H1 (cell line): ENCODE measurements at places on chromosomes 3 and 15.

DNA sequence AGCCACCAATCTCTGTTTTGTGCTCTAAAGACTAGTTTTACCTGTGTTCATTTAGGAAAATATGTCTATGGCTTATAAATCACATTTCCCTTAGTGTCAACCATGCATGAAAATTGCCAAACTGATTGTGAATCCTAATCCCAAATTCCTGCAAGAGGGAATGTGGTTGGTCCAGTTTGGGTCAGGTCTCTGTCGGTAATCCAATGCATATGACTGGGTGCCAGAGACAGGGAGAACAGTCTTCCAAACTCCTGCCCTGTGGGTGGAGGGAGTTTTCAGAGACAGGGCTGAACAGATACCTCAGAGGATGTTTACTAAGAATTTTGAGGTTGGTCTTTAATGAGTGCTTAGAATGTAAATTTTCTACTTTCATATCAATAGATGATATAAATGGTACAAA, 300.5 kb upstream of the ARL6 start:
- DNase-seq = no peak

- DNase-seq = no peak
Measured at GRCh38 chr15:90074916-90075315, 27.4 kb downstream of the IDH2 start.

- no peak for DNase-seq
Measured at GRCh38 chr3:62954580-62954979, 79.4 kb upstream of the CADPS start.

DNA sequence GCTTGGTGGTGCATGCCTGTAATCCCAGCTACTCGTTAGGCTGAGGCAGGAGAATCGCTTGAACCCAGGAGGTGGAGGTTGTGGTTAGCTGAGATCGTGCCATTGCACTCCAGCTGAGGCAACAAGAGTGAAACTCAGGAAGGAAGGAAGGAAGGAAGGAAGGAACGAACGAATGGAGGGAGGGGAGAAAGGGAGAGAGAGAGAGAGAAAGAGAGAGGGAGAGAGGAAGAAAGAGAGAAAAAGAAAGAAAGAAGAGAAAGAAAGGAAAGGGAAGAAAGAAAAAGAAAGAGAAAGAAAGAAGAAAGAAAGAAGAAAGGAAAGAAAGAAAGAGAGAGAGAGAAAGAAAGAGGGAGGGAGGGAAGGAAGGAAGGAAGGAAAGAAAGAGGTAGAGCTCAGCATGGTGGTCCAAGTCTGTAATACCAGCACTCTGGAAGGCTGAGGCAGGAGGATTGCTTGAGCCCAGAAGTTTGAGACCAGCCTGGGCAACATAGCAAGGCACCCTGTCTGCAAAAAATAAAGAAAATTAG, 81.9 kb downstream of the P2RY1 start:
- no peak for DNase-seq

DNA sequence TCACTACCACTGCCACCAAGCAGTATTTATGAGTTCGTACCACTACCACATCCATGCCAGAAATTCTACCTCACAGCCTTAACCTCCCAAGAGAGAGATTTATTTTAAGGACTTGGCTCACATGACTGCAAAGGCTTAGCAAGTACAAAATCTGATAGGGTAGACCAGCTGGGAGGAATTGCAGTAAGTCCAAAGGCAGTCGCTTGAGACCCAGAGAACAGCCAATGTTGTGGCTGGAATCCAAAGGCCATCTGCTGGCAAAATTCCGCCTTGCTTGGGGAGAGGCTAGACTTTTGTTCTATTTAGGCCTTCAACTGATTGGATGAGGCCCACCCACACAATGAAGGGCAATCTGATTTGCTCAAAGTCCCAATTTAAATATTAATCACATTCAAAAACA, 101.4 kb upstream of the STT3B start:
- DNase-seq = no peak

DNA sequence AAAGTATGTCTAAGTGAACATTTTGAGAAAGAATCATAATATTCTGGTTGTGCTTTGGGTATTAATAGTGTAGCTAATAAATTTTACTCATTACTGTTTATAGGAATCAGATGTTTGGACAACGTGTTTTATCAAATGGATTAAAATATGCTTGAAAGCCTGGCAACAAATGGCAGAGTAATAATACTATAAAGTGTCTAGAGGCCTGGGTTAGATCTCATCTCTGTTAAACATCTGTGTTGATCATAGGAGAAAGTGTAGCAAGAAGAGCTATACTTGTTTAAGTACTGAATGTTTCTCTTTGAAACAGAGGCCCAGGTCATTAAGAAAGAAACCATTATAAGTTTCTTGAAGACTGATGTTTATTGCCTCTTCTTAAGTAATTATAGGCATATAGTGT, 30.5 kb downstream of the VPS8 start:
- DNase-seq = no peak

- no peak for DNase-seq
Measured at GRCh38 chr3:57383406-57383805, 90.9 kb upstream of the ASB14 start.

DNA sequence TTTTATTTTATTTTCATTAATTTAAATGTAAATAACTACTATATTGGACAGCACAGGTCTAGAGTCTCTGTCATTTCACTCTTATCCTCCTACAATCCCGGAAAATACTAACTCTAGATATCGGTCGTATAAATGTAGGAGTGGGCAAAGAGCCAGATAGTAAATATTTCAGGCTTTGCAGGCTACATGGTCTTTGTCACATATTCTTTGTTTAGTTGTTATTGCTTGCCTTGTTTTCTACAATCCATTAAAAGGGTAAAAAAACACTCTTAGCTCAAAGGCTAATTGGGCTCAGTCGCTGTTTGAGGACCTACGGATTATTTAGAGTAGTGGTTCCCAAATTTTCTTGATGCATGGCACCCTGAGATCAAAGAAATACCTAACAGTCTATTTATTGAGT, 1.7 kb downstream of the KNL1 start:
- no peak for DNase-seq

- no peak for DNase-seq
Measured at GRCh38 chr3:54550221-54550977, 377.5 kb downstream of the LRTM1 start.

DNA sequence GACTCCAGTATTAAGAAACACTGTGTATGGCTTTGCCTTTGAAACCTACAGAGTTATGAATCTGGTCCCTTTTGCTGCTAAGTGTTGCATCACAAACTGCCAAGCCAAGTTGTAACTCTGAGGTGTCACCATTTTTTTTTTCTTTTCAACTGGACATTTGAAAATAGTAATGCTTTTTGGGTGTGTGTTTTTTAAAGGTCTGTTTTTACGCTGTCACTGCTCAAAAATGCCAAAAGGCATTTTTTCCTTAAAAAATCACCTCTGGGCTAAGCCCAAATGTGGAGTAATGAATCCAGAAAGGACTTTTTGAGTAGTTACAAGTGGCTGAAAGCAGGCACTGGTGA, 9.5 kb downstream of the SMAD3 start:
- DNase-seq = no peak

GRCh38 chr3:141537856-141538255, 51.0 kb downstream of the RASA2 start:
- no peak for DNase-seq

DNA sequence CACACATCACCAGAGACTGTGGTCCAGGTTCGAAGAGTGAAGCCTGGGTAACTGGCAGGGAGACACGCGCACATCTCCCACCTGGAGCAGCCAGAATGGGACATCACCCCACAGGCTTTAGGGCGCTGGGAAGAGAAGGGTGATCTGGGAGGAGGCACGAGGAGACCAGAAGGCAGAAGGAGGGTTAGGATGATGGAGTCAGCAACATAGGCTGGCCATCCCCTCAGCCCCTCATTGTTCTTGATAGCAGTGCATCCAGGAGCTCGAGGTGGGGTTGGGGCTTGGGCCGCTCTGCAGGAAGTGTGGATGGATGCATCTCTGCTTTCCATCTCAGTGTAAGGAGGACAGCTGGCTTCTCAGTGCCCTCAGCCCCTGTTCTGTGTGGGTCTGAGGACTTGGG, 15.2 kb downstream of the PLA2G4F start:
- DNase-seq = no peak

DNA sequence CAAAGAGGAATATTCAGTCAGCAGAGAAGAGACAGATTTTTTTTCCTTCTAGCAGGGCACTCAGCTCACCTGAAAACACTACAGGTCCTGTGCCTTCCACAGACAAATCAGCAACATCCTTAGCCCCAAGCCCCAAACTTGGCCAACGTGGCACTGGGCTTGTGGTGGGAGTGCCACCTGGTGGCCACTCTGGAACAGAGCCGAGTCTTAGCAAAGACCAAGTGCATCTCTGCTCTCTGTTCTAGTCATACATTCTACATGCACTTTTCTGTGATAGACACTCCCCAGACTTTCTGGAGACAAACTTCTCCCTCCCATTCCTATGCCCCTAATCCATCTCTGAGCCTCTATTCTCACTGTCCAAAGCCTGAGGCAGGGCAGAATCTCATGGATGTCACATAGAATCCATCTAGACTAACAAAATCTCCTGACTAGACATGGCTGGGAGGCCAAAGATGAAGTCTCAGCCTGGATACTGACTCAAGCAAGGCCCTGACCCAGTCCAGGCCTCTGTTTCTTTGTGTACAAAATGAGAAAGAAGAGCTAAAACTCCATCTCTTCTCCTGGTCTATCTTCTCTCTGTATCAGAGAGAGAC, 5.1 kb upstream of the SEMA7A start:
- peak; percentile 80 for DNase-seq

DNA sequence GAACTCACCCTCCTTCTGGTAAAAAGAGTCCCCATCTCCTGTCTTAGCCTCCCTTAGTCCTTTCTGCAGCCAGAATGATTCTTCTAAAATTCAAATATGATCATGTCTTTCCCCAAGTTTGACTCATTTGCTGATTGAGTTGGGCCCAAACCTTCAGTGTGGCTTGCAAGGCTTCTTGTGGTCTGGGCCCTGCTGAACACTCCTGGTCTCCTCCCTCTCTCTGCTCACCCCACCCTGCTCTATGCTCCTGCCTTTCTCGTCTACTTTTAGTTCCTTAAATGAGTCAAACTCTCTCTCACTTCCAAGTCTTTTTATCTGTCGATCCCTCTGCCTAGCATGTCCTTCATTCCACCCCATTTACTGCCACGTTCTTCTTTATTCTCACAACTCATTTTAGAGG, 72.6 kb downstream of the CCR1 start:
- DNase-seq = no peak

DNA sequence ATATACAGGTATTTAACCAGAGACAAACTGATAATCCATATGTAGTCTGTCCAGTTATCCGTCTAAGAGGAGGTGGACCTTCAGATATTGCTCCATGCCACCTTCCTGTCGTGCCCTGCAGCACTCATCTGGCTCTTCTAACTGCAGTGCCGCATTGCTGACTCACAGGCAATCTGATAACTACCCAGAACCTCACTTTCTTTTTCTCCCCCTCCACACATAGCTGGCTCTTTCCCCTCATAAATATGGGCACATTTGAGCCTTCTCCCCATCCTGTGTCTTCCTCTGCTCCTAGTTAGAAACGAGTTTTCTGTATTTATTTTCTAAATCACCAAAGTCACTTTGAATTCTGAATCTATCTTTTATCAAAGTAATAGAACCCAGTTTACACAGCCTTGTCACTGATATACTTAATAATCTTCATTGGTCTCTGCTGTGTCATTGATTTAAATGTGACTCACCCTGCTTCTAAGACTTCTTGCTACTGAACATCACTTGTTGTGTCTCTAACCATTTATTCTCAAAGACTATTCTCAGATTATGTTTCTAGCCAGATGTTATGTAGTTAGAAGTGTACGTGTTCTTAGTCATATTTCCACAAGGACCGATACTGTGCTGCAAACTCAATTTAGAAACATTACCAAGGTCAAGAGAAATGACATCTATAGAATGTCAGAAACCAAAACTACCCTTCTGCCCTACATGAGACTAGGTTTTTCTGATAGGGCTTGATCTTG, 17.4 kb upstream of the KCNMB2 start:
- no peak for DNase-seq

- DNase-seq = no peak
Measured at GRCh38 chr3:145519398-145520047, 641.5 kb downstream of the PLOD2 start.

DNA sequence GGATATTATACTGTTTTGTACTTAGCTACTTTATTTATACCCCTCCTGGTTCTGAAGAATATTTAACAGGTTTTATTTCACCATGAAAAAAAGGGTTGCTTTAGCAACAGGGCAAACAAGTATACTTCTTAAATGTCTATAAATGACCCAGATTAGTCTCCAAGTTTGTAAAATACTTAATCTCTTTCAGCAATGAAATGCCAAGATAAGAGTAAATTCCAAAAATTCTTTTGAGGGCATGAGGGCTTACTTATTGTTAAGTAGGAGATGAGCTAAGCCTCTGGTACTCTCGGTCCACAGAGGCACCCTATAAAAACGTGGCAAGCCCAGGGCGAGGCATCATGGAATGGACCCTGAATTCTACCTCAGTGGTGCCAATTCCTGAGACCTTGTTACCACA, 264.8 kb upstream of the NSMCE3 start:
- DNase-seq = no peak

- DNase-seq = no peak
Measured at GRCh38 chr15:87357637-87358313, 898.8 kb downstream of the NTRK3 start.

DNA sequence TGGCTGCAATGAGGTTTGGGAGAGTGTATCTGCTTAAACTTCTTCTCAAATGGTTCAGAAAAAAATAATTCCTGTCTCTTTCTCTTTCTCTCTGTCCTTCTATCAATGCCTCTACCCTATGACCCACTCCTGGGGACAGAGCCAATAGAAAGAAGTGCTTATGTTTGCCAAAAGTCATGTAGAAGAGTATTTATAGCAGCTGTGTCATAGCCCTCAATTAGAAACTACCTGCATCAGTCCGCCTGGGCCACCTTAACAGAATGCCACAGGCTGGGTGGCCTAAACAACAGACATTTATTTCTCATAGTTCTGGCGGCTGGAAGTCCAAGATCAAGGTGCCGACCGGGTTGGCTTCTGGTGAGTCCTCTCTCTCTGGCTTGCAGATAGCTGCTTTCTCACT, 92.5 kb downstream of the HMG20A start:
- no peak for DNase-seq

GRCh38 chr3:128076483-128077201, 24.4 kb downstream of the SEC61A1 start:
- no peak for DNase-seq

DNA sequence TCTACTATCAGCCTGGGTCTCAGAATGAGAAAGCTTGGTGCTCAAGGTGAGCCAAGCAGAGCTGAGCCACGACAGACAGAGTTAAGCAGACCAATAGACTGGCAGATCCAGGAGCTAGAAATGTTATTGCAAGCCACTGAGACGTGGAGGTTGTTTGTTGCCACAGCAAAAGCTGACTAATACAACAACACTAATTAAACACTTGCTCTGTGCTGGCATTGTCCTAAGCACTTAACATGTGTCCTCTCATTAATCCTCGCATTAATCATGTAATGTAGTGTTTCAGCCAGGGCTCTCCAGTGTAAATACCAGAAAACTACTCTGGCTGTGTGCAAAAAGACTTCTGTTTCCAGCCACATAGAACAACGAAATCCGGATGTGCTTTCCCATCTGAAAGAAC, 11.6 kb upstream of the SPSB4 start:
- no peak for DNase-seq

- no peak for DNase-seq
Measured at GRCh38 chr15:73286311-73286710, 82.4 kb downstream of the HCN4 start.
